NCI-H1417 treated with DMSO at 0.1 percent for 48 hours (cell line): ENCODE measurements at places on chromosomes 7 and 10.

GRCh38 chr10:86964061-86964846 is 4.0 kb upstream of the ADIRF start:
- DNase-seq, result no peak

DNA sequence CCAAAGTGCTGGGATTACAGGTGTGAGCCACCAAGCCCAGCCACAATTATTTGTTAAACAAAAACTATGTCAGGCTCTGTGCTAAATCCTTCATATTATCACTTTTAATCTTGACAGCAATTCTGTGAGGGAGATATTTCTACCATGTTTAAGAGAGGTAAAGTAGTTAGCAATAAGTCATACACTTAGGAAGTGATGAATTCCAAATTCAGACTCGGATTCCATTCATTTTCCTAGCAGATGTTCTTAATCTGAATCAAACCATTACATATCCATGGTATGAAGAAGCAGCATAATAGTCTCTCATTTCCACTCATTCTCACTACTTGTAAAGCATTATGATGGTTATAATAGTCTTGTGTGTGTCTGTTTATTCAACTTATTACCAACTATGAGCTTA is 2.9 kb upstream of the CD36 start:
- DNase-seq, result no peak

- DNase-seq, result no peak
These were observed 94.9 kb upstream of the ZNF800 start for GRCh38 chr7:127487381-127487780.

- DNase-seq, result no peak
These were observed 35.9 kb upstream of the PDCD4 start for GRCh38 chr10:110835841-110836240.

DNA sequence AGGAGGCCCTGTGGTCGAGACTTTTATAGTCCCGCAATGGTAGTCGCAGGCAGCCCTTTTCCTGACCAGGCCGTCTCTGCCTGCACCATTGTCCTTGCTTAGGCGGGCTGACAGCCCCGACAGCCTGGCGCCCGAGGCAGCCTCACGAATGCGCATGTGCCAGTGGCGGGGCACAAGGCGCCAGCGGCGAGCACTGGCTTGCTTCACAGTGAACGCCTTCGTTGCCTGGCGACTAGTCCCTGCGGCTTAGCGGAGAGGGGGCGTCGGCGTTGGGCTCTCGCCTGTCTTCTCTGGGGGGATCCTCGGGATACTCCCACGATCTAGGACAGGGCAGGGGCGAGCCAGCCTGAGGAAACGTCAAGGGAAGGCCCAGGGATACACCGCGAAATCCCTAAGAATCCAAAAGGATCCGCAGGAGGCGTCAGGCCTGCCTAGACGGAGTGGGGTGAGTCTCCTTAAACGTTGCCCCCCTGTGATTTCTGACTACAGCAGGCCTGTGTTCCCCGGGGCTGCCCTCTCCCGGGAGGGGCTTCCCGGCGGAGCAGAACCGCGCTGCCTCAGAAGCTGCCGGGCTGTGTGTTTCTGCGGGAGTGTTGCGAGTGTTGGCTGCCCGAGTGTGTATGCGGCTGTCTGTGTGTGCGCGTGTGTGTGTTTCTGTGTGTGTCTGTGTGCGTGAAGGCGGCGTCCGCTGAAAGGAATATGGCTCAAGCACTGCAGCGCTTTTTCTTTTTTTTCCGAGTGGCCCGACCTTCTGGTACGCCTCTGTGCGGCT is 20.5 kb upstream of the ZNF273 start:
- DNase-seq, result no peak
